ENCODE measurements at places on chromosomes 16 and 17.

GRCh38 chr17:6303664-6304063 lies 131.3 kb downstream of the AIPL1 start:
- DNase-seq = no peak

GRCh38 chr16:48164907-48165715 lies 9.3 kb upstream of the ABCC12 start:
- peak; percentile 48 for DNase-seq

GRCh38 chr17:31593806-31594205 lies 202.3 kb downstream of the RAB11FIP4 start:
- no peak for DNase-seq

- peak; percentile 50 for DNase-seq
Observed at GRCh38 chr17:50426814-50427787, 1.1 kb downstream of the ACSF2 start.

- DNase-seq = no peak
Observed at GRCh38 chr16:177981-178667, 1.6 kb downstream of the HBA1 start.

DNA sequence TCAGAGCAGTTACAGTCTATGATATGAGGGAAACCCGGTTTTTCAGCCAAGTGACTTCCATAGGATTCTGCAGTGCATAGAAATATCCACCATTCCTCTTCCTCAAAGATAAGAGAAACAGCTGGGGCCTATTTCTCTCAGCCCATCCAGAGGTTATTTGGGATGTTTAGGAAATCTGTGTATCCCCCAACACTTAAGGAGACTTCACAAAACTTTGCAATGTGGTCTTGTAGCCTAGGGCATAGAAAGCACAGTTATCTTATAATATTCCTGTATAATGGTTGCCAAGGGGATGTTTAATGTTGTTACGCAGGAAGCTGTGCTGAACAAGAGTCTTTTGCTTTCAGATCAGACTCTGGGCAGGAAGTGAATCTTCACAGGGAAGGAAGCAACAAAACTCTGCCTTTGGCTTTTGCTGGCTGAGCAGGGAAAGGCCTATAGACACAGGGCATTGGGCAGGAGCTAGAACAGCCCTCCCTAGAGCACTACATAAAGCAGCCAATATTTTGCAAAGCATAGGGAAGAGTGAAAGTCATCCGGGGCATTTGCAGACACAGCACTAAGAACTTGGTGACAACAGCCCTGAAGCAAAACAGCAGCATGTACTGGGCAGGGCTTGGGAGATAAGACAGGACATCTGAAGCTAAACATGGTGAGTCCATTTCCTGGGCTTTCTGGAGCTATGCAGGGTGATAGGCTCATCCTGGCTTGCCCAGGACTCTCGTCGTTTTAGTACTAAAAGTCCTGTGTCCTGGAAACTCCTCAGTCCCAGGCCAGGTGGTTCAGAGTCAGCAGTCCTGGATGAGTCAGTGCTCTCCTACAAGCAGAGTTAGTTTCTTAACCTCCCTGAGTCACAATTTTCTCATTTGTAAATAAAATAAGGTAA lies 18.7 kb upstream of the BEAN1 start:
- no peak for DNase-seq

DNA sequence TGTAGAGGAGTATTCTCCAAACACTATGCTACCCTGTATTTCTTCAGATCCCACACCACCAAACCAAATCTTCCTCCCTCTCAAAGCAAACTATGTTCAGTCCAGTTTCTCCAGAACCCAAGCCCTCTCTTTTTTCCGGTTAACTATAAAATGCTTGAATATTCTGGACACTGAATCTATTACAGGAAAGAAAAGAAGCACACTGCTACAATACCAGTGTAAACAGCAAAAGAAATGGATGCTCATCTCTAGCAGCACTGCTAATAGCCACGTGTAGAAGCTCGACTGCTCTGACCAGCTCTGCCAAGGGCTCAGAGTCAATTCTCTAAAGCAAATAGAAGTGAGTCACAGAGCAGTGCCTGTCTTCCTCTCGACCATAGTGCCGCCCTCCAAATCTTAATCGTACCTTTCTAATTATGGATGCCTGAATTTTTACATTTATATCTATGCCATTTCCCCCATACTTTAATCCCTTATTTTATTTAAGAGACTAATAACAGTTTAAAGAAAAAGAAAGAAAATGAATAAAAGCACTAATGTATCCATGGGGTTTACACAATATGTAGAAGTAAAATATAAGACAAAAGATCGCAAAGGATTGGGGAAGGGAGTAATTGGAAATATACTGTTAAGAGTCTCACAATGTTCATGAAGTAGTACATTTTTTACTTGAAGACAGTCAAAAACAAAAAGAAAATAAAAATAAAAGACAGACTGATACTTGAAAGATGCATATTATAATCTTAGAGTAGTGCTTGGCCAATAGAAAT lies 154.5 kb downstream of the PARN start:
- DNase-seq = no peak

All from common myeloid progenitor, CD34-positive (primary cell).